ENCODE measurements at places on chromosomes 7 and 10. TPM values are rescaled to one million over a fixed set of nuclear protein-coding genes. Genes with fewer than 3 reads are reported as not detected.

The TDRD1 gene
- polyA plus RNA-seq = 0.22 TPM

The TES gene
- 13.1 TPM for polyA plus RNA-seq

The ATOH7 gene
- 0.92 TPM for polyA plus RNA-seq

The CFAP70 gene
- polyA plus RNA-seq = 14.2 TPM

The ODAD2 gene
- polyA plus RNA-seq = 7.0 TPM

The ANKRD30A gene
- not detected for polyA plus RNA-seq

The DNAAF5 gene
- polyA plus RNA-seq = 23.3 TPM

The VWA2 gene
- 4.7 TPM for polyA plus RNA-seq

Measured in spinal cord (tissue), 10 donors.